ENCODE measurements at places on chromosomes 16 and 17.
A peak's percentile ranks its signal among the peaks of the same experiment; 100 is the strongest.

GRCh38 chr17:77966476-77966875 lies 8.0 kb downstream of the TNRC6C start:
- DNase-seq = no peak

- peak; percentile 74 for DNase-seq
Observed at GRCh38 chr17:32936894-32937500, 9.0 kb downstream of the TMEM98 start.

DNA sequence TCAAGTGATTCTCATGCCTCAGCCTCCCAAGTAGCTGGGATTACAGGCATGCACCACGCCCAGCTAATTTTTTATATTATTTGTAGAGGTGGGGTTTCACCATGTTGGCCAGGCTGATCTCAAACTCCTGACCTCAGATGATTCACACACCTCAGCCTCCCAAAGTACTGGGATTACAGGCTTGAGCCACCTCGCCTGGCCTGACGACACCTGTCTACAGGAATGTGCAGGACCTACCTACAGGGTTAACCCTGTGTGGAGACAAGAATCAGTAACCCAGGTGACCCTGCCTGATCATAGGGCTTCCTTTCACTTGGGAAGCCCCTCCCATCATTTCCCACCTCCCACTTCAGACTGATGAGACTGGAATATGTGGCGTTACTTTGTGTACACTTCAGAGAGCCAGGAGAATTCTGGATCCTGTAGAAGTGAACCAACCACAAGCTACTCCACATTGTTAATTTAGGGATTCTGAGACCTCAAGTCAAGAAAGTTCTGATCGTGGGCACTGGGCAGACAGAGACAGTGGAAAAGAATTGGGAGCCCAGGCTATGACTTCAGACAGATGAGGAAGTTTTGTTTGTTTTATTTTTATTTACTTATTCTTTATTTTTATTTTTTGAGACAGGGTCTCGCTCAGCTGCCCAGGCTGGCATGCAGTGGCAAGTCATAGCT lies 5.7 kb upstream of the MILR1 start:
- DNase-seq = no peak

GRCh38 chr17:41393294-41393693 lies 4.1 kb downstream of the KRT31 start:
- no peak for DNase-seq

DNA sequence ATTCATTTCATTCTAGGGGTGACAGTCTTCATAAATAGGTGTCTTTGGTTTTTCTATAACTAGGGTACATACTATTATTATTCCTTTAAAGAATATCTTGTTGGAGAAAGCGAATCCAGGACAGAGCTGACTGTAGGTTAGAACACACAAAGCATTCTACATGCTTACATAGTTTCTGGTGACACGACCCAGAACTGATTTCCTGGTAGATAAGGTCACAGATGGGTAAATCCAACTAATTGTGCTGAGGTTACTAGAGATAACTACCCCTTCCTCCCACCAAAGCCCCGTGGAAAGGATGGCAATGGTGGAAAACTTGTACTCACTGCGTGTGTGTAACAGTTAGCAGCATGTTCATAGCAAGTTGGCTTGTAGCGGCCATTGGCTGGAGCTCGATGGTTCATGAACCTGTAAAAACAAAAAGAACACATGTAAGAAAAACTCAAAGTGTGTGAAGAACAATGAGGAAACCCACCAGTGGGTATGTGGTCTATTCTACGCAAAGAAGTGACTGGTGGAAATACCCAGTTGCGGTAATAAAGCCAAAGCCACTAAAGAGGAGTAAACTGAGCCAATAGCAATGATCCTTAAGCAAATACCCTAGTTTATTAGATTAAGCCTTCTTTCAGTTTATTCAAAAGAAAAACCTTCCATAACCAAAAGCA lies 7.7 kb downstream of the MMD start:
- no peak for DNase-seq

GRCh38 chr17:62687997-62688396 lies 60.5 kb downstream of the MRC2 start:
- no peak for DNase-seq

DNA sequence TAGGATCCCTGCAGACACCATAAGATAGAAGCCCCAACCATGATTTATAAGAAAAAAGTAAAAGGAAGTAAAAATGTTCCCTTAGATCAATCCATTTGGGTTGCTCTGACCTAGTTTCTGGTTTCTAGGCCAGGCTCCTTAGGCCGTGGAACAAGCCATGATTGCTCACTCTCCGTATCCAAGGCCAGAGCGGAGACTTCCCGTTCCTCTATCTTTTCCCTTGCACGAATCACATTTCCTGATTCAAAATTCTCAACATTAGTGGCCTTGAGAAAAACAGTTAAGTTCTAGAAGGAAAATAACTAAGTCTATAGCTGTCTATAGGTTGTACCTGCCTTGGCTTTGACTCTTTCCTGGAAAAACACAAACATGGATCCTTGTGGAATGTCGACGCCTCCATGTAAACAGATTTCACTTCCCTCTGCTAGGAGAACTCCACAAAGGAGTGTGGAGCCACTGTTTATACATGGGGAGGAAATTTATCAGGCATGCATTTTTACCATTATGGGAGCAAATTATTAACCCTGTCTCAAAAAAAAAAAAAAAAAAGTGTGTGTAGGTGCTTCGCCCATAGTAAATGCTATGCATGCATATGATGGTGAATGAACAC lies 149.6 kb downstream of the ZFHX3 start:
- DNase-seq = no peak

- no peak for DNase-seq
Observed at GRCh38 chr17:72021417-72022041, 99.3 kb upstream of the SOX9 start.

- no peak for DNase-seq
Observed at GRCh38 chr17:43528988-43529814, 16.9 kb downstream of the ETV4 start.

DNA sequence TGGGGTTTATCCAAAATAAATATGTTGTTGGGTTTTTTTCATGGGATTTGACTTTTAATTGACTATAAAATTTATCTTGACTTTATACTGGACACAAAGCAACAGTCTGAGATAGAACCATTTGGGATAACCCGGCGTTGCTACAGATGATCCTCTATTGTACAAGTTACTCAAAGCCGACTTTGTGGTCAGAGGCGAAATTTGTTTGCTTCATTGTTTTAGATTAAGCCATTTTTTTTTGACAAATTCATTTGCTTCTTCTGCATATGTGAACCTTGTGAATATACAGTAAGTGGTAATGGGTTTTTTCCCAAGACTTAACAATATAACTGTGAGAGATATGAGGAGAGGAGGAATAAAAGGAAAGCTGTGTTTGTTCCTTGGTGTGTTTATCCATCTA lies 11.8 kb downstream of the MYO1D start:
- no peak for DNase-seq

DNA sequence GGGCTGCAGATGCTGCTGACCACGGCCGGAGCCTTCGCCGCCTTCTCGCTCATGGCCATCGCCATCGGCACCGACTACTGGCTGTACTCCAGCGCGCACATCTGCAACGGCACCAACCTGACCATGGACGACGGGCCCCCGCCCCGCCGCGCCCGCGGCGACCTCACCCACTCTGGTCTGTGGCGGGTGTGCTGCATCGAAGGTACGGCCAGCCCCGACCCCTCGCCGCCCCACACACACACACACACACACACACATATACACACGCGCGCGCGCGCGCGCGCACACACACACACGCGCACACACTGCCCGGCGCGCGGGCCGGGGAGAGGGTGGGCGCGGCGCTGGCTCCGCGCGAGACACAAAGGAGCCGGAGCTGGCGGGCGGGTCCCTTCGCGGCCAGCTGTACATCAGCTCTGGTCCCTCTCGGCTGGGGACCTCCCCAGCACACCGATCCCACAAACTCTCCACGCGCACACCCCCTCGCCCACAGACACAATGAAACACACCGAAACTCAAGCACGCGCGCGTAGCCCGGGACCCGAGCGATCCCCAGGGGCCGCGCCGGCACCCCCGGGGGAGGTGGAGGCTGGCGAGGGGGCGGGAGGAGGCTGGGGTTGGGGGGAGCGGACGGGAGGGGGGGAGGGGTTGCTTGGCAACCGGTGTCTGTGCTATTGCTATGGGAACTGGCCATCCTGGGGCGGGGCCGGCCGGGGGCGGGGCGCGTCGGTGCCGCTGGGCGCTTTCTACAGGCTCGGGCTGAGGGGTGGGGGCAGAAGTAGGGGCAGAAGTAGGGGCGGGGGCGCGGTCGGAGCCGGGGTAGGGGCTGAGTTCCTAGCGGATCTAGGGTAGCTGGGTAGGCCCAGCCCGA lies 658 bp downstream of the CACNG4 start:
- DNase-seq = peak; percentile 63

GRCh38 chr16:5971924-5972323 lies 874.3 kb upstream of the EEF2KMT start:
- no peak for DNase-seq

- peak; percentile 30 for DNase-seq
Observed at GRCh38 chr16:11273721-11274324, 394 bp upstream of the PRM3 start.

DNA sequence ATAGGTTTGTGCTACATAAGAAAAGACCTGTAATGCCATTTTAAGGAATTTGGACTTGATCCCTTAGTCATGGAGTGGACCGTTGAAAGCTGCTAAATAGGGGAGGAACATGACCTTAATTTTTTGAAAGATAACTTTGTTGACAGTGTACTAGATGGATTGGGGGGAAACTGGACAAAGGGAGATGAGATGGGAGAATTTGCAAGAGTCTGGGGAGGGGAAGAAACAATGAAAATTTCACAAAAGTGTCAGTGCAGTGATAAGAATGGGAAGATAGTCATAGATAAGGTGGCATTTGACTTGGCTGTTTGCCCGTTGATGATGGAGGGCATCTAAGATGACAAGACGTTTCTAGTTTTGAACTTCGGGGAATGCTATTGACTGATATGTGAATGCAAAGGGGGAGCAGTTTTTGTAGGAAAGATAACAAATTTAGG lies 22.3 kb upstream of the KRT10 start:
- DNase-seq = no peak

DNA sequence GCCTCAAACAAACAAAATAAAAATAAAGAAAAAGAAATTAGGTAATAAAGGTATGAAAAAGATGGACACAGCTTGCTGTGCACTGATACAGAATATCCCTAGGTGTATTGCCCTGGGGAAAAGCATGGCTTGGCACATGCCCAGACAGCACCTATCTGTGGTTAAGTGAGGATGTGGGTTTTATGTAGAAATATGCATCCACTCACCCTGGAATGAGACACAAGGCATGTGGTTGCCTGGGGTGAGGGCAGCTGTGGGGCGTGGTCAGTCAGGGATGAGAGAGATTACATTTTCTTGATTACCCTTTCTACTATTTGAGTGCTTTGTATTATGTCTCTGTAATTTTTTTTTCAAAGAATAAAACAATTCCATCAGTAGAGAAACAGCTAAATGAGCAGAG lies 6.9 kb downstream of the PLLP start:
- peak; percentile 86 for DNase-seq

GRCh38 chr16:72620348-72620747 lies 427.6 kb downstream of the ZFHX3 start:
- DNase-seq = no peak

- no peak for DNase-seq
Observed at GRCh38 chr17:9232591-9233270, 211.4 kb downstream of the NTN1 start.

- DNase-seq = no peak
Observed at GRCh38 chr17:77875881-77876509, 82.5 kb upstream of the TNRC6C start.

- DNase-seq = no peak
Observed at GRCh38 chr17:3959295-3959899, 4.8 kb downstream of the ATP2A3 start.

- DNase-seq = no peak
Observed at GRCh38 chr17:79290726-79291125, 216.1 kb downstream of the ENGASE start.

DNA sequence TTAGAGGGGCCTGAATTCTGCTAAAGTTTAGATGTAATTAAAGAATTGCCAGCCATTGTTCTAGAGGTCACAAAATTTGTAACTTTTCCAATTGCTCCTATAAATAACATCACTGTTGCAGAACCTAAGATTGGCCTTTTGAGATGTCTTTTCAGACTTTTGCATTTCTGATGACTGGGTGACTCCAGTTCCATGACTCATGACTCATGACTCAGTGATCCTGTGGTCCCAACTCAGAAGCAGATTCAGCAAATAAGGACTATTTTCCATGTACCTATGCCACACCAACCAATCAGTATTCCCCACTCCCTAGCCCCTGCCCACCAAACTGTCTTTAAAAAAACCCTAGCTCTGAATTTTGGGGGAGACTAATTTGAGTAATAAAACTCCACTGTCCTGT lies 740.9 kb downstream of the CDH8 start:
- DNase-seq = no peak

GRCh38 chr16:58828901-58829545 lies 94.9 kb upstream of the GOT2 start:
- DNase-seq = no peak

DNA sequence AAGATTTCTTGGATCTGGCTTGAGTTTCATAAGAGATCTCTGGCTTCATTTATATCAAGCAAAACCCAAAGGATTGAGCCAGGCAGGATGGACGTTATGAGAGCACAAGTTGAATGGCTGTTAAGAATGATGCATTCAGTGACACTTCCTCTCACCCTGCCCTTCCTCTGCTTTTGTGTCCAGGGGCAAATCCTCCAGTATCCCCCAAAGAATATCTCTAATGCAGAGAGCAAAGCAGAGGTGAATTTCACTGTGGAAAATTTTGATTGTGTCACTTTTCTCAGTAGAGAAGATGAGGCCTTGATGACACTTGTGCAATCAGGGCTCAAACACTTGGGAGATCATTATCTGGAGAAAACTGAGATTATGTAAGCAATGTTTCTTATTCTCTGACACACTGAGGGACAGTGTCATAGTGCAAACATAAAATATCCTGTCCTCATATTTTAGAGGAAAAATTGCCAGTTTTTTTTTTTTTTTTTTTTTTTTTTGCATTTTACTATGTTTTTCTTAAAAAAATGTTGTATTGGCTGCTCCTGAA lies 25.3 kb downstream of the MARCHF10 start:
- no peak for DNase-seq

DNA sequence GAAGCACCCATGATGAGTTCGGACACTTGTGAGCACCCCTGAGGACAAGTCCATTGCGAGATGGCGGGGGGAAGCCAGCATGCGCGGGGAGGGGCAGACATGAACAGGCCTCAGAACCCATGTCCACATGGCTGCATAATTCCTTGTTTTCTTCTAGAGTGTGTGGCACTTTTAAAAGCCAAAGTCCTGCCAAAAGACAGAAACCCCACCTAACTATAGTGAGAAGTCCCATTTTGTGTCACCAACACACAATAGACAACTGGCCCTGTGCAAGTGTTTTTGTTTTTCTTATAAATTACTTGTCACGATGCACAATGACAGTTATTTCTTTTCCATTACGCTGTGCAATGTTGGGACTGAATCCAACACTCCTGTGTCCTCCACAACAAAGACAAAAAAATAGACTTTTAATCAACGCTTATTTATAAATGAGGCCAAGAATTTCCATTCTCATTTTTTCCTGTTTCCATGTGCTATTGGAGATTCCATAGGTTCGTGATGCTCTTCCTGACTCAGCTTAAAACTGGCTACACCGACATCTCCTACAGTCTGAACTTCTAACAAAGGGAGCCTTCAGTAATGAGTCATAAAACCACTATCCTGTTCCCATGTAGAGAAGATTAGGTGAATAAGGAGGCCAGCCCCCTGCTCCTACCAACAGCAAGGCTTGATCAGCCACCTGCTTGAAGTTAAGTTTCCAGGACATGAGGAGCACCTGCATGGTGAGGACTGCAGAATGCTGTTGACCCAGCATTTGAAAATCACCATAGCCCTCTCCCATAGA lies 98.9 kb downstream of the ZNF423 start:
- no peak for DNase-seq

GRCh38 chr17:40905370-40905769 lies 20.3 kb upstream of the KRT20 start:
- no peak for DNase-seq
